Central memory CD4-positive, alpha-beta T cell (primary cell): ENCODE measurements at places on chromosomes 6 and 20.

DNA sequence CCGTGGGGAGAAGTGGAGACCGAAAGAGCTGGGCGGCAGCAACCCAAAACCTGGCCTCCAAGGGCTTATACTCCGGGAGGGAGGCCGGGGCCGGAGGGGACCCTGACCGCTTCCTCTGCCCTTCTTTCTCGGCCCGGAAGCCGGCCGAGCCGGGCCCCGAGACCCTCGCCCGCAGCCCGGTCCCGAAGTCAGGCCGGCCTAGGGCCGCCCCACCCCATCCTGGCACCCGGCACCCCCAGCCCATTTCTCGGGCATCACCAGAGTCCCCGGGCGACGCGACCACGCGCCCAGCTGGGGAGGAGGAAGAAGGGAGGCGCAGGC, 572 bp upstream of the ZDHHC14 start:
- no peak for DNase-seq

DNA sequence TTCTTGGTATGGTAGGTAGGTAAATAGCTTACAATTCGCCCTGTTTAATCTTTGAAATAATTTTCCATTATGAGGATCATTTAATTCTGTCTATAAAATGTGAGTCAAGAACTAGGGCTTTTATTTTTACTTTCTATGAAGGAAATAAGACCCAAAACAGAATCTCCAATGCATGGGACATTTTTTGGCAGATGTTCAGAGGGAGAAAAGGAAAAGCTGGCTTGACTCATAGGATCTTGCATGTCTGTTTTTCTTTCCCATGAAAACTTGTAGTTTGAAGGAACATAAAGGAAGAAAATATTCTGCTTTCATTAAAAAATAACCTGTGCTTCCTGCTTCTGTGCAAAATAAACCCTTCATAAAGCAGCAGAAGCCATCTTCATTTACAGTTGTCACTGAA, 143.1 kb upstream of the INSM1 start:
- DNase-seq, result no peak

DNA sequence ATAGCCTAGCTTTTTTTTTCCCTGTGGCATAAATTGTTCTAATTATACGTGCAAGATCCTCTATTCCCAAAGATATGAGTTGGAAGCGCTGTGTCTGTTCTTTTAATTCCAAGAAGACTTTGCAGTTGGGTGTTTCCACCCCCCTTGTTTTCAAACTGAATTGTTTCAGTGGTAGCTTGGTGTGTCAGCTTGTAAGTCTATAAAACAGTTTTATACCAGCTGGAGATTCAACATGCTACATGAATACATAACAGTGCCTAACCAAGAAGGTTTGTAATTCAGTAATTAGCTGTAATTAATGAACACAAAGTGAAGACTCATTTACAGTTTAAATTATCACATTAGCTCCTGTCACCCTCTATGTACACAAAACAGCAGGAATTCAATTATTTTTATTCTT, 154.0 kb downstream of the ZNF217 start:
- no peak for DNase-seq

- DNase-seq, result no peak
Measured at GRCh38 chr20:14879020-14879697, 541.7 kb upstream of the FLRT3 start.

DNA sequence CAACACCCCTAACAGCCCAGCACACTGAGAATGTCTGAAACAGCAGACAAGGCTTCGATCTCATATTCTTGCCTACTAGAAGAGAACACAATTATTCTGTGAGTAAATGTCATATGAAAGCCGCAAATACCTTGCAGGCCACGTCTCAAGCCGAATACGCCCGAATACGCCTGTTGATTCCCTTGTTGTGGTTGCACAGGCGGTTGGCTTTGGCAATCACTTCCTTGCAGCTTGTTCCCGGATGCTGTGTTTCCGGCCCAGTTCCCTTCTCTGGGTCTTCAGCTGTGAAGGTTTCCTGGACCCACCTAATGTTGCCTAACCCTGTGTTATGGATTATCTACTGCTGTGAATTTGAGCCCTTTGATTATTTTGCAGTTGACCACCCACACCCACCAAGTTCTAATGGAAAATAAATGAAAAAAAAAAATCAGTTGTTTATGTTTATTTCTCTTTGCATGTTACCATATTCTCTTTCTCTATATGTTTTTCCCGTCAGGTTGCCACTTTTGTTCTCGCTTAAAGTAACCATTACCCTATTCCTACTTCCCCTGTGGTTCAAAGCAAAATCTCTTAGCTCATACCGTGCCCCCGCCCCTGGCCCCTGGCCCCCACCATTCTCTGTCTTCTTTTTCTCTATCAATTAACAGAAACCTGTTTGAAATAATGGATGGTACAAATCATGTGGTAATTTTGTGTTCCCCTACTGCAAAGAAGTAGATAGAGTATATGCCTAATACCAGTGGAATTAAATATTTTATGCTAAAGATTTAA, 172.4 kb downstream of the ADGB start:
- peak; percentile 64 for DNase-seq

- DNase-seq, result no peak
Measured at GRCh38 chr6:53059648-53060589, 5.3 kb upstream of the FBXO9 start.

- DNase-seq, result no peak
Measured at GRCh38 chr6:73722318-73723060, 26.5 kb downstream of the CD109 start.

GRCh38 chr6:9131616-9132015, 696.3 kb upstream of the SLC35B3 start:
- no peak for DNase-seq

GRCh38 chr6:38341496-38341895, 298.2 kb downstream of the BTBD9 start:
- DNase-seq, result no peak

GRCh38 chr20:62235001-62235776, 3.1 kb upstream of the OSBPL2 start:
- DNase-seq, result no peak

- DNase-seq, result no peak
Measured at GRCh38 chr6:132405143-132405915, 4.1 kb upstream of the MOXD1 start.
